ENCODE measurements at places on chromosomes 3 and 15. TPM values are rescaled to one million over a fixed set of nuclear protein-coding genes. Genes with fewer than 3 reads are reported as not detected.

- H3K36me3 ChIP-seq: no peaks in the 10 kb centered on the region
- no peak overlapping the region for H3K4me3 ChIP-seq
- no peak for DNase-seq
- no peaks in the 10 kb centered on the region for H3K27me3 ChIP-seq
Observed at GRCh38 chr3:172726380-172726779, 15.5 kb upstream of the NCEH1 start.

Gene LRRC15
- not detected for total RNA-seq

DNA sequence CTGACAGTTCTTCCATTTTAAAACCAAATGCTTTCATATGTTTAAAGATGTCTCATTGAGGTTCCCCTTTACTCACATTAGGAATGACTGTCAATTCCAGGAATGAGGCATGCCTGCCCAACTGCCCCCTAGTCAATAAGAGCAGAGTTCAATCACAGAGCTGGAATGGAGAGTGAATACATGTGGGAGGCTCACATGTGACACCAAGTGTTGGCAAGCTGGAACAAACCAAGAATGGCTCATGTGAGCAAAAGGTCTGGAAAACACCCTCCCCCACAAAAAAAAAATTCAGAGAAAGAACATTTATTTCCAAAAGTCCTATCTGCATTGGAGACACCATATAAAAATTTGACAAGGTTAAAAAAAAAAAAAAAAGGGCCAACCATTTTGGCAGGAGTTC, 3.7 kb downstream of the PBRM1 start:
- peak; percentile 53 for DNase-seq
- peaks cover 31% of the 10 kb centered on the region for H3K36me3 ChIP-seq
- H3K4me3 ChIP-seq: peak overlapping the region; percentile 77

Gene LYSMD2
- total RNA-seq: 22.8 TPM

DNA sequence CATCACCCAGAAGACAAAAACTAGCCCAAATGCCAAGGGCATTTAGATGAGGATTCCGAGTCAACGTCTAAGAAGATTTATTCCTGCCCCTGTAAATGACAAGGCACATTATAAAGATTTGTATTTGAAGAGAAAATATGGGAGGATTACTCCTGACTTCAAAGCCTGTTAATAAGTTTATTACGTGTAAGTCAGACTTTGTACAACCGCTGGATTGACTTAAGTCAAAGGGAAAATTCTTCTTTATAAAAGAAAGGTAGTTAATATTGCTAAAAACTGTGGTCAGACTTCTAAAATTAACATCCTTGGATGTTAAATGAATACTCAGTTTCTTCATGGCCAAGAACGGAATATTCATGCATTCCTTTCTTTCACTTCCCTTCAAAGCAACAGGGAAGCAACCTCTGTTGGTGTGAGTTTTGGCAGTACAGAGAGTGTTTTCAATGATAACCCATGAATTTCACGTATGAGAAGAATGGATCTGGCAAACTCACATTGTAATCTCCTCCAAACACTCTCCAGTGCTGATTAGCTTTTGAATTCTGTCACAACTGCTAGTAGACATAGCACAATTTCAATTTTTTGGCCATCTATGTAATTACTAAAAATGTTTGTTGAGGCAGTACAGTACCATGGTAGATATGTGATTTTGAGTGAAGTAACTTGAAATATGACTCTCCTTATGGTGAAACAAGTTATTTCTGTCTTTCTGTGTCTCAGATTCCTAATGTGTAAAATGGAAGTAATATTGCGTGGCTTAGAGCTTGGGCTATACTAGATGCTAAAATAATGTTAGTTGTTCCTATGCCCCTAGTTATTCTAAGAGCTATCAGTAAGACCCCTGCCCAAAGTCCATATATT, 62.0 kb downstream of the PLD1 start:
- peaks cover 46% of the 10 kb centered on the region for H3K27me3 ChIP-seq
- DNase-seq: no peak
- H3K27ac ChIP-seq: no peak overlapping the region
- no peaks in the 10 kb centered on the region for H3K4me1 ChIP-seq
- H3K36me3 ChIP-seq: no peaks in the 10 kb centered on the region

DNA sequence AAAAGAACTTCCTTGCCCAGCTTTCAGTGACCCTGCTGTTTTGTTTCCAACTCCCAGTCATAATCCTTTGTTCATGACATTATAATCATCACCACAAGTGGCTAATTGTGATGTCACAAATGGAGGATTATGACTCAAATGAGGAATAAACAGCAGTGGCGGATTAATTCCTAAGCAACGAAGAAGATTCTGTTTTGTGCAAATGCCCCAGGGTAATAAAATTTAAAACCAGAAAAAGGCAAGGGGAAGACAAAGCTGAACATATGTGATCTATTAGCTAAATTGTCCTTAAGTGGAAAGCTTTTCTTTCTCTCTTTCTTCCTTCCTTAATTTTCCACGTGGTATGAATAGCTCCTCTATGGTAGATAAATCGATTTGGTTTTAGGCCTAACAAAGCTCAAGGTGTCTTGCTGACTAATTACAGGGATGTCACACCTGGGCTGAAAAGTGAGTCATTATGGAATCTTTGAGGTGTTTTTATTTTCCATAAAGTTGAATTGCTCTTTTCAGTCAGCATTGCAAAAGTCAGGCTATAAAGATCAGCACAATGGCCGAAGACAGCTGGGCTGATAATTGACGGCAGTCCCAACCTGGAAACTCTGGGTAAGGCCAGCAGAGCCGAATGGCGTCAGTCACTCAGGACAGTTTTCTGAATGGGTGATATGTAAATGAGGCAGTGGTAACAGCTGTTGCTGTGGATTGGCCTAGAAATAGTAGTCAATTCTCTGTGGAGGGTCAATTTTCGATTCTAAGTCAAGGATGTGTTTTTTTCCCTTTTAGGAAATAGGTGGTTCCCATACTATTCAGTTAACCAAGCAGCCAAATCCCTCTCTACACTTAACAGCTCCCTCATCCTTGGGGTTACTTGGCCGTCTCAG, 121.5 kb downstream of the PTPRG start:
- no peaks in the 10 kb centered on the region for H3K36me3 ChIP-seq
- no peak overlapping the region for H3K4me3 ChIP-seq
- no peaks in the 10 kb centered on the region for H3K27me3 ChIP-seq
- no peak for DNase-seq
- no peak overlapping the region for H3K27ac ChIP-seq

All from activated T-cell treated with anti-CD3 and anti-CD28 coated beads, Interleukin-2, amount 50 U/mL, for 72 hours (primary cell).